ENCODE measurements at places on chromosomes 4 and X.

GRCh38 chr4:32684160-32684559 lies 1964.0 kb downstream of the PCDH7 start:
- no peak for DNase-seq

DNA sequence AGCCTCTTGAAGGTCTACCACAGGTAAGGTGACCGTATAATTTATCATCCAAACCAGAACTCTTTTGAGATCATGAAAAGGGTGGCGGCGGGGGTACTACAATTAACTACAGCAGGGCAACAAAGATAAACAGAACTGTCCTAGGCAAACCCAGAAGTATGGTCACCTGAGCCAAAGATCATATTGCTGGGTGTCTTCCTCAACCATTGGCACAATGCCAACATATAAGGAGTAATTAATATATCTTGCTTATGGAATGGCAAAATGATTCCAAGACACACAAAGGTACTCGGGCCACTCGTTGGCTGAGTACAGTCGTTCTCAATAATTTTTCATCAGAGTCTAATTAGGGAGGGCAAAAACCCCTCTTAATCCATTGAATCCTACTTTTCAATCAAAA lies 273.3 kb downstream of the QDPR start:
- no peak for DNase-seq

DNA sequence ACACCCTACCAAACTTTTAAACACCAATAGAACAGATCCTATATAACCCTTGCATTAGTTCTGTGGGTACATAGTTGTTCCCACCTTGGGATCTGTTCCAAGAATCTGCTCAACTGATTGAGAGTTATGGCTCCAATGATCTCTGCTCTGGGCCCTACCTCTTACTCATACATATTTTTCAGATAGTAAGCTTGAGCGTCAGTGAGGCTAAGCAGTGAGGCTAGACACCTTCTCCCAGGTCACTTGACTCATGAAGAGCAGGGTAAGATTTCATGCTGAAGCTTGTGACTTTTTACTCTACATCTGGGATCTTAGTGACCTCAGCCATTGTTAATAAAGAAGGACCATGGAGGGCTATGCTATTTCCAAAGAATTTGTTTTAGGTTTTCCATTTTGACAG lies 23.1 kb upstream of the TNIP3 start:
- DNase-seq, result no peak

DNA sequence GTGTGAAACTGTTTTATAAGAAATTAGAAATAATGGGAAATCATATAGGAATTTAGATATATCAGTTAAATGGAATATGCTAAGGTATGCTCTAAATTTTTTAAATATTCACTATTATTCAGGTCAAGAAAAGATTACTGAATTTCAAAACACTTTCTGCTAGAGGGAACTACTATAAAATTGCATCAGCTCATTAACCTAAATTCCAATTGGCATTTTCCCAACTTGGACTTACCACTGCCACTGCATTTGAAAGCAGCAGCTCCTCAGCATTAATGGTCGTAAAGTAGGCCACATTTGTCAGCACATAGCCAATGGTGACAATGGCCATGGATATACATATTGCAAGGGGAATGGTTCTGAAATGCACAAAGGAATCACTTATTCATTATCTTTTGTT lies 57.3 kb downstream of the SLC7A11 start:
- no peak for DNase-seq

GRCh38 chr4:1211891-1212545 lies 36.9 kb downstream of the CTBP1 start:
- DNase-seq, result no peak

DNA sequence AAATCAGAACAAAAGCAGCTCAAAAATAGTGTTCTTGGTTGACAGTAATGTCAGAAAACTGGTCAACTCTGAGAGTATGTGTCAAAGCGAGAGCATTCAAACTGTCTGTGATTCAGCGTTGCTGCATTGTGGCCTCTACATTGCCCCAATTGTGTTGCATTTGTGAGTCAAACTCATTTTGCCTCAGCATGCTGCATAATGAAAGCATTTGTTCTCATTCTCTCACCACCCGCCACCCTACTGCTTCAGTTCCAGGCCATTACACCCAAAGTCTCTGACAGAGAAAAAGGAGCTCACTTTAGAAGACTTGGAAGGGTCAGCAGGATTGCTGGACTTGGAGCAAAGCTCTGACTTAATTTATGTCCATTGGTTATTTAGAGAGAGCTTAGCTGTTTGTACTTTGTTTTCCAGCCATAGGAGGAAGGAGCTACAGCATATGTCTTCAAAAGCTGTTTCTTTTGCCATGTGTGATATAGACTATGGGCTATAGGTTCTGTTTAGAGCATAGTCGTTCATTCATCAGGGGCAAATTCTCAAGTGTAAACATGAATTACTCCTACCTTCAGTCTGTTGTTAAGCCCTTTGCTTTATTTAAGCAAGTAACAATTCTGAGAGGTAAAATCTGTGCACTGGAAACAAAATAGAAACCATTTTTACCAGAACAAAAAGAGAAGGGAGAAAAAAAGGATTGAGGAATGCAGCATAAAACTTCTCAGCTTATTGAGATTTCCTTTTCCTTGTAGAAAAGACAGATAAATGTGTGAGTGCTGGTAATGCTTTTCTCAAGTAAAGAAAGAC lies 153.4 kb upstream of the ANK2 start:
- DNase-seq, result no peak

Data from H7 (cell line).